Stimulated activated CD4-positive, alpha-beta T cell treated with anti-CD3 and anti-CD28 coated beads, Interleukin-2, amount 100 ng/mL, for 24 hours (primary cell): ENCODE measurements at places on chromosomes 13 and 19.

- DNase-seq = no peak
These were observed 26.4 kb downstream of the MAP2K2 start for GRCh38 chr19:4097501-4097900.

DNA sequence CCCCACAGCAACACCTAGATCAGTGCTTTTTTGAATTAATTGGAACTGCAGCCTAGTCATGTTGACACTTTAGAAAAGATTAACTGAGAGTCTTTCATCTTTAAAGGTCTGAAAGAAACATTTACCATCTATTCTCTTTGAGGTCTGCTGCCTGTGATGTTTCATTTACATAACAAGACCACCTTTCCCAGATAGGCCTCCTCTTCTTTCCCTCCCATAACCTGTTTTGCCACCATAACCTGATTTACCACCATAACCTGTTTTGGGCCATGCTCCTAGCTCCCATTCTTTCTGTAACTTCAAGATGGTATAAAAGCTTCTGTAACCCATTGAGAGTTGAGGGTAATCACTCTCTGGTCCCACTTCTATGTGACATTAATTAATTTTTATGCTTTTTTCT lies 320.8 kb downstream of the PCDH20 start:
- DNase-seq = no peak

- DNase-seq = no peak
These were observed 275.6 kb downstream of the DACH1 start for GRCh38 chr13:71591374-71591773.

GRCh38 chr13:103178986-103179943 lies 113.0 kb upstream of the SLC10A2 start:
- DNase-seq = no peak

GRCh38 chr19:3743486-3743885 lies 18.0 kb downstream of the APBA3 start:
- no peak for DNase-seq

GRCh38 chr19:1672038-1672768 lies 19.8 kb upstream of the TCF3 start:
- peak; percentile 72 for DNase-seq

GRCh38 chr13:72864142-72865011 lies 82.4 kb downstream of the PIBF1 start:
- DNase-seq = peak; percentile 14

GRCh38 chr13:73254827-73255226 lies 196.0 kb downstream of the KLF5 start:
- no peak for DNase-seq

GRCh38 chr13:106284358-106284757 lies 251.1 kb downstream of the EFNB2 start:
- DNase-seq = no peak

GRCh38 chr19:49468746-49469447 lies 5.1 kb upstream of the FLT3LG start:
- DNase-seq = peak; percentile 71

DNA sequence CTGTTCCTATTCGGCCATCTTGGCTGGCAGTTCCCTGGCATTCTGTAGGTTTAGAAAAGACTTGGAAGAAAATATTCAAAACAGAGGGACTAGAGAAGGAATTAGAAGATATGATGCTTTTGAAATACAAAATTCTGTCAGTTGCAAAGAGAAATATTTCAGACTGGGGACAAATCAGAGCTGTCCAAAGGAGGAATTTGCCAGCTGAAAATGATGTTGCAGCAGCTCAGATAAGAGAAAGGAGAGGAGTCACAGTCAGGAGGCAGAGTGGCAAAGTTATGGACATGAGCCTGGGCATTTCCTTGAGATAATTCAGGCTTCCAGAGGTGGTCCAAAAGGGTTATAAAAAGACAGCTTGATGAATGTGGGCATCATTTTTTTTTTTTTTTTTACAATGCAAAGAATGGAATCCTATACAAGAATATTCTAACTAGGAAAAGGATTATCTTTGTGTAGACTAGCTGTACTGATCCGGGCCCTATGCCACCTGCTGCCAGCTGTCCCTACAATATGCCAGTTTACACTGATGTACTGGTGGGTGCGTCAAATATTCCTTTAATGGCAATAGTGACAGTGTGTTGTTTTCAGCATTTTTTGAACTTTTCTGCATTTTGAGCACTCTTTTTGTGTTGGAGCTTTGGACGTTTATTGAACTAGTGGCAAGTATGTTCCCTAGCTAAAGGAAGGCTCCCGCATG lies 31.8 kb upstream of the CBY2 start:
- DNase-seq = no peak

DNA sequence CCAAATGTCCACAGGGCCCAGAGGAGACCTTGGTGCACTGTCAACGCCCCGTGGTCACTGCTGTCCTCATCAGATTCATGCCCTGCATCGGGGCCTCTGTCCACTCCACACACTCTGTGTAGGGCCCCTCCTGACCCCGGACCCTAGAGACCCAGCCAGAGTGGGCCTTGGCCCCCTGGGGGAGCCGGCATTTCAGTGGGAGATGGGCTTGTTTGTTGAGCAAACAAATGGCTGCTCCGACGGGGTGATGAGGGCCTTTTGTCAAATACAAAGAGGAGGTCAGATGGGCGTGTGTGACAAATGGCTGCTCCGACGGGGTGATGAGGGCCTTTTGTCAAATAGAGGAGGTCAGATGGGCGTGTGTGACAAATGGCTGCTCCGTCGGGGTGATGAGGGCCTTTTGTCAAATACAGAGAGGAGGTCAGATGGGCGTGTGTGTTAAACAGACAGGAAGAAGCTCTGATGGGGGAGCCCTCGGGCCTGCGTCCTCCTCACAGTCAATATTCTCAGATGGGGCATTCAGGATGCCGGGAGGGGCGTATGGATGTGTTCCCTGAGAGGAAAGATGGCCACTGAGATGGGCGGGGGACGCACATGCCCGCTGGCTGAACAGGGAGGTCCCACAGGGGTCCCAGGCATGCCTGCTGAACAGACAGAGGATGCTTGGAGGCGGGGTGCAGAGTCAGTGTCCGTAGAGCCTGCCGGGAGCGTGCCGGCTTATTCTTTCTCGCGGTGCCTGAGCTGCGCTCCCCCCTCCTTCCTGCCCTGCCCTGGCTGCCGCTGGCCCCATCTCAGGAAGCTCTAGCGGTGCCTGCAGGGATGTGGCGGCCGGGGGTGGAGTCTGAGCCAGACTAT lies 36.3 kb downstream of the SMIM24 start:
- DNase-seq = no peak

DNA sequence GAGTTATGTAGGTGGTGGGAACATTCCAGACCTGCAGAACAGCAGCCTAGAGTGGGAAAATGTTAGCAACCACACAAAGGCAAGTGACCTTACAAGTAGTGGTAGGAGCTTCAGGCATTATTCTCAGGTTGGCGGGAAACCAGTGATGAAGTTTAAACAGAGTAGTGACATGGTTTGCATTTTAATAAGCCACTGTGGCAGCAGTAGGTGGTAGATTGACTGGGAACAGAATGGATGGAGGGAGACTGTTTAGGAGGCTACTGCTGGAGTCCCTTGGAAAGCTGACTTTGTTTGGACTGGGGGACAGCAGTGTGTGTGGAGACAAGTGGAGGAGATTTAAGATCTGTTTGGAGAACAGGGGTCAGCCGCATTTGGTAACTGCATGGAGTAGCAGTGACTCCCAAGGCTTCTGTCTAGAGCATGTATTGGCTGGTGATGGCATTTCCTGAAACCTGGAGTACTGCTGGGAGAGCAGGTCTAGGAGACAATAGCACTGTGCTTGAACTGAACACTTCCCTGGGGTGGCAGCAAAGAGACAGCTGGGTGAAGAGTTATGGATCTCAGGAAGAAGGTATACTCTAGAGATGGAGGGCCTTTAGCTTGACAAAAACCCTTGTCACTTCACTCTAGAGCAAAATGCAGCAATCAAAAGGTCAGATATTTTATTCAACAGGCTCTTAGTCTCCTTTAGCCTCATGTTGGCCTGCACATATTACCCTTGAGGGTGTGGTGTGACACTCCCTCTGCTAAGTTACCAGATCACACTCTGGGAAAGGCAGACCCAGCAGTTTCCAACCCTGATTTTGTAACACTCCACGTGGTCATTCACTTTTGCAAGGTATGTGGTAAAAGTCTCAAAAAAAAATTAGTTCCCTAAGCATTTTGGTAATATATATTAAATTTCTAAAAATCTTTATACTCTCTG lies 70.3 kb downstream of the DHRS12 start:
- no peak for DNase-seq

DNA sequence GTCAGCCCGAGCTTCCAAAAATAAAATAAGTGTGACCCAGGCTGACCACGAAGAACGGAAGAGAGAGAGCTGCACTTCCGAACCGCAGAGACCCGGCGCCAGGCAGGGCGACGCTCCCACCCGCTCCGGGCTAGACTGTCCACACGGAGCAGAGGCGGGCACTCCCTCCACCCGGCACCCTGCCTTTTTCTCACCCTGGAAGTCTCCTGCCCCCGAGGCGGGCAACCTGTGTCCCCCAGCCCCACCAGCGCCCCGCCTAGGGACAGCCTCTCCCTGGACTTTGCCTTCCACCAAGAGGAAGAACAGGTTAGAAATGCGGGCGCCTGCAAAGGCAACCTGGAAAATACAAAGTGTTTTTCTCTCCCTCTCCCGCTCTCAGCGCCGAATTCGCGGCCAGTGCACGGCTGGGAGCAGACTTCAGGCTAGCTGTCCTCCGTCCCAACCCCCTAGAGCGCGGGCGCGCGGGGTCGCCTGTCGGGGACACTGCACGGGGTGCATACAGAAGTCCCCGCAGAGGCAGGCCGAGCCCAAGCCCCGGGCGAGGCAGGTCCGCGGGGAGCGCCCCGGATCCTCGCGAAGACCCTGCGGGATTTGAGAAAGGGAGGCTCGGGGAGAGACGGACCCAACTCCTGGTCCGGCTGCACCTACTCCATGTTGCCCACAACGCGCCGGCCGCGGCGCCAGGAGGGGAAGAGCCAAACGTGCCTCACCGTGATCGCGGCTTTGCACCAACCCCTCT lies 845 bp downstream of the SPRY2 start:
- no peak for DNase-seq

- DNase-seq = no peak
These were observed 18.3 kb upstream of the ZNF414 start for GRCh38 chr19:8532225-8532624.

- no peak for DNase-seq
These were observed 1028.0 kb downstream of the UQCRFS1 start for GRCh38 chr19:28184997-28185396.

GRCh38 chr19:29760752-29761502 lies 45.9 kb upstream of the C19orf12 start:
- DNase-seq = no peak

DNA sequence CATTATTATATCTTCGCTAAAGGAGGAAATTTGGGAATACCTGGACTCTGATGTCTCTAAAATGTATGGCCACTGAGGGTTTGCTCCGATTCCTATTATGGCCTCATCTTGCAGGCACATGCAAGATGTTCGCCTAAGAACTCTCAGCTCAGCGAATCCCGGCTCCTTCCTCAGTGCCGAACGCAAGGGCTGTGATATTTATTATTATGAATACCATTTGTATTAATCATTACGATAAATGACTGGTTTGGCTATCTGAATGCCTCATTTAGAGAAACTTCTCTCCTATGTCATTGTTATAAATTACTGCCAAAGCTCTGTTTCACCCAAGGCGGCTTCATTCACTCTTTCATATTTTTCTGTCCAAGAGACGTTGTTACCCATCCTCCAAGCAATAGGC lies 369.7 kb upstream of the TSHZ3 start:
- DNase-seq = no peak

DNA sequence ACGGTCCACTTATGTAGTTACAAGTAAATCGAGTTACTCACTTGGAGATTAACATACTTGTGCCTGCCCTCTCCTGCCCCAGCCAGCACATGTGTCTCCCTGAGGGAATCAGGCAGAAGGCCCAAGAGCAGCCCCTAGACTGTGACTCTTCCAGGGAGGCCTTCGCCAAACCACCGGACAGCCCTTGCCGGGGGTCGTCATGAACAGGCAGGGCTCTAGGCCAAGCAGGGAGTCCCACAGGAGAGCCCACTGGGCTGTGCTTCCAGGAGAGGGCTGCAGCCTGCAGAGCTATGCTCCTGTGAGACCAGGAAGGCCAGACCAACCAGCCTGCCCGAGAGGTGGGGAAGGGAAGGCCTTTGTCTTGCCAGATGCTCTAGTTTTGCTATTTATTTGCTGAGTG lies 283.3 kb downstream of the FOXO1 start:
- DNase-seq = no peak

GRCh38 chr19:30780032-30780431 lies 407.8 kb downstream of the ZNF536 start:
- no peak for DNase-seq

- DNase-seq = no peak
These were observed 14.3 kb downstream of the PEPD start for GRCh38 chr19:33507021-33507956.
